Hematopoietic multipotent progenitor cell treated with erythropoietin and hydrocortisone succinate and interleukin-3 and kit ligand, for 15 days (in vitro differentiated cells): ENCODE measurements at places on chromosomes 3 and 15.

DNA sequence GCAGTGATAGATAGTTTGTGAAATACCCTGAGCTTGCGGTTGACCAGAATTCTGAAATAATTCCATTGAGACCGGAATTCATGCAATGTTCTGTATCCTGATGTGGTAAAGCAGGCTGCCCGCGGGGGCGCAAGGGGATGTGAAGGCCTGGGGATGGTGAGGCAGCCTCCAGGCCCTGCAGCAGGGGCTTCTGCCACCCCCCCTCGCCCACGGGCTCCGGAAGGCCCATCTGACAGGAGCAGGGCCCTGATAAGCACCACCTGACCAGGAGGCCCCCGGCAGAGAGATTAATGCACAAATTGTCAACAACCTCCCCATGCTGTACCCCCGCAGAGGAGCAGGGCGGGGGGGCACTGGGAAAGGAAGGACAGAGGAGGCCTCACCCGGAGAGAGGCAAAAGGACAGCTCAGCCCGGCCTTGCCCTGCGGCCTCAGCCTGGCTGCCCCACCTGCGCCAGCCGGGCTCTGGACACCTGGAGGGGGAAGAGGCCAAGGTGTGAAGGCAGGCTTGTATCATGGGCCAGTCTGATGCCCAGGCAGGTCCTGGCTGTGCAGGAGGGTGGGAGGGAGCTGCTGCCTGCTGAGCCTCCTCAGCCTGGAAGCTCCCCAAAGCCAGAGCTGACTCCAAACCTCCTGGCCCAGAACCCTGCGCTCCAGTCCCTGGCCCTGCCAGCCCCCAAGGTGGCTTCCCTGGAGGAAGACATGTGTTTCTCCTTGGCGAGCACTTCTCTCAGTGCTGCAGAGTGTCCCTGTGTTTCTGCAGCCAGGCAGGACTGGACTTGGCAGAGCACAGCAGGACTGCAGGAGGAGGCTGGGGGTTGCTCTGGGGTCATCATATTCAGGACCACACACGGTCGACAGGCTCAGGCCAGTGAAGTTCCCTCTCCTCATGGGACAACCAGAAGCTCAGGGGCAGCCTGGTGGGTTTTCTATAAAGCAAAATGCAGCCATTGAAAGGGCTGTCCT lies 46.5 kb downstream of the RPN1 start:
- DNase-seq: no peak

GRCh38 chr3:66133853-66134445 lies 86.9 kb upstream of the SLC25A26 start:
- no peak for DNase-seq

DNA sequence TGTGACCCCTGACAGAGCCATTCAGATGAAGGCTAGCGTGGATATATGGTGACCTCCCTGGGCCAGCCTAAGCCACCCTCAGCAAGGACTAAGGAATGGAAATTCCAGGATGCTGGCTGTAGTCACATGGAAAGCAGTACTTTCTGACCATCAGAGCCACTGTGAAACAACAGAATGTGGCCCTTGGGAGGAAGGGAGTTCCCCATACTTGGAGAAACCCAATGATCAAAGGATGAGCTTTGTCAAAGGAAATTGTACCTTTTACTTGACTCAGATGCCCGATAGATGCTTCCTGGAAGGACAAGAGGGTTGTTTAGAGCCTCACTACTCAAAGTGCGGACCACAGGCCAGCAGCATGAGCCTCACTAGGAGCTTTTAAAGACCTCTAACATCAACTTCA lies 484.5 kb upstream of the PROK2 start:
- DNase-seq: no peak

DNA sequence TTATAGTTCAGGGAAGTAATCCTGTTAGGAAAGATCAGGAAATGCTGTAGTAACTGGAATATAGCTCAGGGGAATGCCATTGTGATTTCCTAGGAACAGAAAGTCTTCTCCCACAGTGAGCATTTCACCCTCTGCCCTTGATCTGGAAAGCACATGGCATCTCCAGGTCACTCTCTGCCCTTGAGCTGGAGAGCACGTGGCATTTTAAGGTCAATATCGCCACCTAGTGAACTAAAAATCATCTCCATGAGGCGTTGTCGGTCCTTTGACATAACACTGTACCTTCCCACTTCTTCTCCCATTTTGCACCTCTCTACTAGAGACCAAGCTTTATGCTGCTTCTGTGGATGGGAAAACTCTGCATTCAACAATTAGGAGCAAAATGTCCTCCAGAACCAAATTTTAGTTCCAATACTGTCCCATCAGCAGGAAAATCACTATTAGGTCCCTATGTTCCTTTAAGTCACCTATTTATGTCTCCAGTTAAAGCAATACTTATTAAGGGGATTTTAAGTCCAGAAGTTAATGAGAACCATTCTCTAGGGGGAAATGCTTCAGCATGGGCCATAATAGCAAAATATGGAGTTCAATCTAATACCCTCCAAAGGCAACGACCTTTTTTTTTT lies 54.7 kb upstream of the GK5 start:
- peak; percentile 80 for DNase-seq

GRCh38 chr3:142239421-142239820 lies 14.0 kb upstream of the GK5 start:
- DNase-seq: no peak

DNA sequence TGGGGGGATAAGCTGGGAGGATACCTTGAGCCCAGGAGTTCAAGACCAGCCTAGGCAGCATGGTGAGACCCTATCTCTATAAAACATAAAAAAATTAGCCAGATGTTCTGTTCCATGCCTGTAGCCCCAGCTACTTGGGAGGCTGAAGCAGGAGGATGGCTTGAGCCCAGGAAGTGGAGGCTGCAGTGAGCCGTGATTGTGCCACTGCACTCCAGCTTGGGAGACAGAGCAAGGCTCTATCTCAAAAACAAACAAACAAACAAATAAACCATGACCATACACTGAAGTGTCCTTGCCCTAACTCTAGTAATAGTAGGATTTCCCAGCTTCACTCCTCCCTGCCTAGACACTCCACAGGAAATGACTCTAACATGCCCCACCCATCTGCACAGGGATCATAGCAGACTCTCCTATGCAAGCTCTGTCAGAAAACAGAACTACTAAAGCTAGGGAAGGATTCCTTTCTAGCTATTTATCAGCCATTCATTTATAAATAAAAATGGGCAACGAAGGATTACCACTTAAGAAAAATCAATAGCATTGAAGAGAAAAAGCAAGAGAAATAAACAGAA lies 4.6 kb downstream of the ERICH6 start:
- no peak for DNase-seq
